CD4-positive, alpha-beta T cell treated with Interferon gamma for 1 hour (primary cell): ENCODE measurements at places on chromosomes 4 and X.

DNA sequence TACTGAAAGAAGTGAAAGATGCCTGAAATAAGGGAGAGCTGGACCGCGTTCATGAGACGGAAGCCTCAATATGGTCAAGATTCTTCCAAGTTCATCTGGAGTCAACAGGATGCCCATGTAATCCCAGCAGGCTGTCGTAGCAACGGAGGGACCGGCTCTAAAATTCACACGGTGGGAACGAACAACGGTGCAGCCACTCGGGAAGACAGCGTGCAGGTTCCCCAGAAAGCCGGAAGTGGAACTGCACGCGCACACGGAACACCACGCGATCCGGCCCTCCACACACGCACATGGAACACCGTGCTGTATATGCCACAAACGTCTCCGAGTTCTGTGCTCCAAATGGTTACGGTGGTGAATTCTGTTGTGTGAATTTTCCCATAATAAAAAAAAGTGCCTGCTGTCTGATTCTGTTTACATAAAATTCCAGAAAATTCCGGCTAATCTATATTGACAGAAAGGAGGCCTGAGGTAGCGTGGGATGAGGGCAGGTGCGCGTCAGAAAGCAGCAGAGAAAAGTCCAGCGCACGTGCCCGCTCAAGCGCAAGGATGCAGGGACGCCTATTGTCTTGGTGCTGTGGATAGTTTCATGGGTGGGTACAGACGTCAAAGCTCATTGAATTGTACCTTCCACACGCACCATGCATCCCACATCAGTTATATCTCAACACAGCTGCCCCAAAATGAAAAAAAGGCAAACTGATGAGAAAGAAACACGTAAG, 31.2 kb downstream of the PPP2R3B start:
- no peak for DNase-seq

- DNase-seq: no peak
Observed at GRCh38 chr4:30821275-30821674, 101.1 kb downstream of the PCDH7 start.

DNA sequence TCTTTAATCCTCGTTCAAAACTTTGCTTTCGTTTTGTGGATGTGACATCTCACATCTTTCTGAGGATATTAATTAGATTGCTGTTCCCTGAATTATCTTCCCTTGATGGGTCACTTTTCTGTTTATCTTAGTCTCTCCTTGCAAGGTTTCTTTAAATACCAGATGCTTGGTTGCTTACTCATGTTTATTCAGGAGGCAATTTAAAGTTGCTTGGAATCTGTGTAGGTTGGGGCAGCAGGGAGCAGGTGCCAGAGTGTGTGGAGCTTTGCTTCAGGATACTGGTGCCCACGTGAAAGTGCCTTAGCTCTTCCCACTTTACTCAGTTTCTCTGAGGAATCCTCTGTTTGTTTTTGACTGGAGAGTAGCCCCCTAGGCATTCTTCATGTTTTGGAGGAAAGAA, 24.0 kb downstream of the ANAPC4 start:
- no peak for DNase-seq

DNA sequence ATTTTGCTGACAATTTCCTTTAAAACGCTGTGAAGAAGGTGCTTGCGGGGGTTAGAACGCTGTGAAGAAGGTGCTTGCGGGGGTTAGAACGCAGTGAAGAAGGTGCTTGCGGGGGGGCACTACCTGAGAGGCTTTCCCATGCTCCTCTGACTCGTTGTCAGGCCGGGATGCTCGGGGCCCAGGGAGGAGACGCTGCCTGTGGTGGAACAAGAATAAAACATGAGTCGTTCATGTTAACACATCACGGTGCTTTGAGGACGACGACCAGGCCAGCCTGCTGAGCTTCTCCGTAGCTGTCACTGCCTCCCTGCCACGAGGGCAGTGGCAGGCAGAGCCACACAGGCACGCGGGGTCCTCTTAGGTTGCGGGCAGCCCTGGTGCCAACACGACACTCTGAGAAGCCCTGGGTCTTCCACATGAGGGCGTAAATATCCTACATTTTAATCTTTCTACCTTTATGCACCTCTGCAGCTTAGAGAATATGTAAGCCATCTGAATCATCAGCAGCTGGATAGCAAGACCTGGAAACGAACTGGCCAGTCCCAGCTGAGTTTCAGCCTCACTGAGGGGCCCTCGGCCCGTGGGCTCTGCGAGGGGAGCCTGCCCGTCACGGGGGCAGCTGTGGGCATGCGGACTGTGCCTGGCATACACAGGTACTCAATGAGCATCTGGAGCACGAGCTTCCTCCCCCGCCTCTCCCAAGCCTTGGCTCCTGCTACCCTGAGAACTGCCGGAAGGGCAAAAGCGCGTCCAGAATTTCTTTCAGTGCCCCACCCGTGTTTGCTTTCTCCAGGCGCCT, 47.0 kb downstream of the FGFRL1 start:
- no peak for DNase-seq

DNA sequence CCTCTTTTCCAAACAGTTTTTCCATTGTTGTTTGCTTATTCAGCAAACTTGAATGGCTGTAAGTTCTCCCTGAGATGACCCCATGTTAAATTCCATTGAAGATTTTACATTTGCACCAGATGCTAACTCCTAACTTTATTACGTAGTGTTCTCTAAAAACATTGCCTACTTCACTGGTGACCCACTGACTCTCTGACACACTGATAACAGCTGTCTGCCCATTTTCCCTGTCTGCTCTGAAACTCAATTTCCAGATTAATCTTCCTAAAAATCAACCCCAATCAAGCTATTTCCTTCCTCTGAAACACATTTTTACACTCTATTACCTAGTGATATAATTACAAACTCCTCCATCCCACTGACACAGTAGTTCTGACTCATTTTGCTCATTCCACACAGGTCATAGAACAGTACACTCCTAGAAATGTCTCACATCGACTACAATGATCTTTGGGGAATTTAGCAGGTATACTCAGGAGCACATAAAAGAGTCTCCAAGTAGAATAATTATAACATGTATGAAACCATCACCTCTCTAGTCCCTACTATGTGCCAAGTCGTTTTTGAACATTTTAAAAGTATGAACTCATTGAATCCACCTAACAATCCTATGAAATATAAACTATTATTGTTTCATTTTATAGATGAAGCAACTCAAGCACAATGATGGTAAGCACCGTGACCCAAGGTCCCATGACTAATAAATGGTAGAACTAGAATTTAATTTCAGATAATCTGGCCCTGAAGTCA, 210.9 kb downstream of the SLIT2 start:
- no peak for DNase-seq

DNA sequence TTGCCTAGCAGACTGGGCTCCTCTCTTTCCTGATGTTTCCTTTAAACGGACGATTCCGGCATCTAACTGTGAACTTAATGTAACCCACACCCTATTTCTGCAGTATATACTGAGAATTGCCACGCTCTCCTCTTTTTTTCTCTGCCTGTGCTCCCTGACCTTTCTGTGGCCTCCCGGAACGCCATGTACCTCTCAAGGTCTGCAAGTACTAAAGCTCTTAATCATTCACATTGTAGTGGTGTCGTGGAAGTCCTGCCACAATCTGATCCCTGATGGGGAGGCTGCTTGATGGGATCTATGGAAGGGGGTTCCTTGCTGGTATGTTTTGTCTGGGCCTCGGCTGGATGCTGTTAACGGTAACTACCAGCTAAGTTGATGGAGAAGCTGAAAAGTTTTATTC, 302.9 kb upstream of the EPHA5 start:
- DNase-seq: no peak

DNA sequence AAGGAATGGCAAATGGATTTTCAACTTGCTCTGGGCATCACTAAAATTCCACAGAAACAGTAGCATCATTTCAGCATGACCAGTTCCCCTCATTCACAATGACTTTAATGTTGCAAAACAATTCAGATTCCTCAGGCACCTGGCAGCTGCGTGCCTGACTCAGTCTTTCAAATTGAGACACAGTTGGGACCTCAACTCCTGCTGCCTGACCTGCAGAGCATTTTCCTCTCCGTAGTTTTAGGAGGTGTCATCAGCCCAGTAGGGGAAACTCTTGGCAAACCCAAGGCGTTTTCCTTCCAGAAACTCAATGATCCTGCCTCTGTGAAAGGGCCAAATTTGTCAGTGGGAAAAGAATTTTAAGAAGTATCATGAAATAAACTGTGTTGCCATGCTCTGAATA, 388.9 kb downstream of the SPRY1 start:
- DNase-seq: no peak

GRCh38 chrX:3820167-3820566, 106.7 kb upstream of the PRKX start:
- no peak for DNase-seq

GRCh38 chr4:73693811-73694210, 46.6 kb upstream of the CXCL8 start:
- DNase-seq: no peak

GRCh38 chrX:110108381-110108821, 105.5 kb downstream of the TMEM164 start:
- DNase-seq: no peak

GRCh38 chr4:152165146-152165545, 370.7 kb downstream of the FBXW7 start:
- no peak for DNase-seq

DNA sequence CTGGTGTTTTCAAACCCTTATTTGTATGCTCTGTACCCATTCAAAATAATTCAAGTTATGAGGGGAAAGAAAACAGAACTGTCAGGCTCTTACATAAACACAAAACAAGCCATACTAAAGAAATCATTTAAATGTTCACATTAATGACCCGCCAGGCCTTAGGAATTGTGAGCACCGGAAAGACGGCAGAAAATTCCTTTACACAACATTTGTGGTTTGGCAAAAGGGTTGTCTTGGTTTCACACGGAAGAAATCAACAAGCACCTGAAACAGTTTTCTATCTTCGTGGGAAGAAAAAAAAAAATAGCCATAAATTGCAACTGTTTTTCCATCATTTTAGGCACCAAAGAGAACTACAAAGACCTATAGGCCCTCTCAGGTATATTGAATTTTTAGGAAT, 188.5 kb upstream of the FTHL17 start:
- no peak for DNase-seq

GRCh38 chrX:145620666-145621065, 197.0 kb upstream of the SLITRK2 start:
- DNase-seq: no peak

GRCh38 chrX:107675823-107676555, 47.7 kb downstream of the PRPS1 start:
- peak; percentile 31 for DNase-seq

GRCh38 chrX:23981222-23981621, 45.8 kb downstream of the KLHL15 start:
- DNase-seq: no peak

DNA sequence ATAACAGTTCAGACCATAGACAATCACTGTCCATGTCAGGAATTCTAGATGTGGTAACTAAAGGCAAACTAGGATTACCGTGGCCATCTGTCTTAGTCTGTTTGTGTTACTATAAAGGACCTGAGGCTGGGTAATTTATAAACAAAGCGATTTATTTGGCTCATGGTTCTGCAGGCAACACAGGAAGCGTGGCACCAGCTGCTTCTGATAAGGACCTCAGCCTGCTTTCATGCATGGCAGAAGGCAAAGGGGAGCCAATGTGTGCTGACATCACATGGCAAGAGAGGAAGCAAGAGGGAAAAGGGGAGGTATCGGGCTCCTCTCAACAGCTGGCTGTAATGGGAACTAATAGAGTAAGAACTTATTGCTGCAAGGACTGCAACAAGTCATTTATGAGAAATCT, 376.7 kb downstream of the GPM6A start:
- DNase-seq: no peak

- DNase-seq: no peak
Observed at GRCh38 chr4:87068583-87069021, 133.8 kb downstream of the AFF1 start.

DNA sequence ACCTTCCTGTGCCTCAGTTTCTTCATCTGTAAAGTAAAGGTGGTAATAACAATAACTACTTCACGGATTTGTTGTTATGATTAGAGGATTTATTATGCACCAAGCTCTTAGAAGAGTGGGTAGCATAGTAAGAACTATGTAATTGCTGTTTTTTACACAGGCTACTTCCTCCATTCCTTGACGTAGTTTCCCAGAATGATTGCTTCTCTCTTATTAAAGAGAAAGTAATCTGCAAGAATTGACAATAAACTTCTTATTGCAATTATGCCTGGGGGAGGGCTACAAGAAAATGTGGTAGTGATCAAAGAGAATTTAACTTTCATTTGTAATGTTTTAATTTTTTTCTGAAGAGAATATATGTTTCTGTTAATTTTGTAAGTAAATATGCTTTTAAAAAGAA, 238.7 kb downstream of the GASK1B start:
- DNase-seq: no peak

GRCh38 chr4:2947926-2948325, 15.3 kb downstream of the NOP14 start:
- DNase-seq: no peak

GRCh38 chrX:68196939-68197791, 236.1 kb downstream of the OPHN1 start:
- no peak for DNase-seq

DNA sequence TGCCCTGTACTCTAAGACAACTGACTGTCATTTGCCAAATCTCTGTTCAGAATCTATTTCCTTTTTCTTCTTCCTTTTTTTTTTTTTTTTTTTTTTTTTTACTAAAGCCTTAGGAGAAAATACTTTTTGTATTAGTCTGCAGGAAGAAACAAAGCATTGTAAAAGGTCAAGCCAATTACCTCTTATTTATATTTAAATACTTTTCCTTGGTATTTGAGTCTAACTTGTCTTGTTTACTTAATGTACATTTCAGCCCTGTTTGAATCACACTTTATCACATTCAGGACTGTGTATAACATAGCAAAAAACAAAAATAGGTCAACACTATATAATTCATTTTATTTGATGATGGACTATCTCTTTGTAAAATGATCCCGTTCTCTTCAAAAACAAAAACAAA, 262.2 kb downstream of the RPA4 start:
- no peak for DNase-seq

DNA sequence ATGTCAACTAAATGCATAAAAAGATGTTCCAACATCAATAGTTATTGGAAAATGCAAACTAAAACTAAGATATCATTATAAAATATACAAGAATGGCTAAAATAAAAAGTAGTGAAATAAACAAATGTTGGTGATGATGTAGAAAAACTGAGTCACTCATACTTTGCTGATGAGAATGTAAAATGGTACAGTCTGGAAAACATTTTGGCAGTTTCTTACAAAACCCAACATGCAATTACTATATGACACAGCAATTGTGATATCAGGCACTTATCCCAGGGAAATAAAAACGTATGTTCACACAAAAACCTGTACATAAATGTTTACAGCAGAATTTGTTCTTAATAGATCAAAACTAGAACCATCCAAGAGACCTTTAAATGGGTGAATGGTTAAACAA, 182.6 kb downstream of the RTL9 start:
- no peak for DNase-seq

DNA sequence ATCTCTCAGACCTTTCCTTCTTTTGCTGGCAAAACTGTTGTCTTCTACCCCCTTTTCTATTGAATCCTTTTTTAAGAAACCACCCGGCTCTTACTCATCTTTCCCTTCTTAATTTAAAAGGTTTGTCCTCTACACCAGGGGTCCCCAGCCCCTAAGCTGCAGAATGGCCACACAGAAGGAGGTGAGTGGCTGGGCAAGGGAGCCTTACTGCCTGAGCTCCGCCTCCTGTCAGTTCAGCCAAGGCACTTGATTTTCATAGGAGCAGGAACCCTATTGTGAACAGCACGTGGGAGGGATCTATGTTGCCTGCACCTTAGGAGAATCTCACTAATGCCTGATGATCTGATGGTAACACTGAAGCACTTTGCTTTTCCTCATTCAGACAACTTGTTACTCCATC, 726.3 kb upstream of the INTU start:
- DNase-seq: no peak

- DNase-seq: no peak
Observed at GRCh38 chr4:150256225-150256620, 178.0 kb downstream of the DCLK2 start.

GRCh38 chrX:27597508-27597907, 7.4 kb downstream of the DCAF8L2 start:
- no peak for DNase-seq
